T-helper 1 cell (primary cell): ENCODE measurements at places on chromosomes 4 and X.
A peak's percentile ranks its signal among the peaks of the same experiment; 100 is the strongest.

DNA sequence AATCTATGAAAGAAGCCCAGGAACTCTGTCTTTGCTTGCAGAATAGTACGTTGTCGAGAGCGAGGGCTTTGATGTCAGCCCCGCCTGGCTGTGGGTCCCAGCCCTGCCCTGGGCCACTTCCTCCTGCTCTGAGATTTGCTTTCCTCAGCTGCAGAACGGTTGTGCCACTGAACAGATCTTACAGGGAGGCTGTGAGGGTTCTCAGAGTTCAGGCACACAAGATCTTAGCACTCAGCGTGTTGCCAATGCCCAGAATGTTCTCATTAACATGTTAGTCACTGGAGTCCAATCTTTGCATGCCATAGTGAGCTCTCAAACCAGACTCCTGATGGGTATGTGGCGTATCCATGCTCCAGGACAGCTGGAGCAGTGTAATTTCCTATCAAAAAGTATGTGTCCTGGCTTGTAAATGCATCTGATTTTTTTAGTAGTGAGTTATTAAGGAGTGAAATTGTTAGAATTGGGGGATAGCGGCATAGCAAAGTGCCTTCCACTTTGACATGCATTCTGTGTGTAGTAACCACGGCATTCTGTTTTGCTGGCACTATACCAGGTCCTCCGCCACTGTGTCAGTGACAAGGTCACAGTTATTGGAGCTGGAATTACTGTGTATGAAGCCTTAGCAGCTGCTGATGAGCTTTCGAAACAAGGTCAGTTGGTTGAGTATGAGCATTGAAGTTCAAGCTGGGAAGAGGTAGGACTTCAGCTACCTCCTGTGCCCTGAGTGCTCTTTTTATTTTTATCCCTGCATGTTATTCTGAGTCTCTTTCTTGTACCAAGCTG, 31.6 kb downstream of the TKTL1 start:
- peak; percentile 57 for DNase-seq

DNA sequence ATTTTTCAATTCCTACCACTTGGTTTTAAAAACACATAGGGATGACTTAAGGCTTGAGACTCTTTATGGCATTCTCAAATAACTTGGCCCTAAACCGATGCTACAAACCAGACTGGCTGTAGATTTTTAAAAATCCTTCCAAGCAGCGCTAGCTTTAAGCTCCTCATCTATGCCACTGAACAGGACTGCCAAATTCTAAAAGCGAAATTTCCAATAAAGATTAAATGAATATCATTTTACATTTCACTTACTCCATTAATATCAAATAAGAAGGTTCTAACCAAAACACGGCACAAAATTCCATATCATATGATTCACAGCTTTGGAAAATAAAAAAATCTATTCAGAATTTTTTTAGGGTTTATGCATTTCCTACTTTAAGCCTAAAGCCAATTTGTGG, 134.2 kb downstream of the FANCB start:
- no peak for DNase-seq

- DNase-seq, result no peak
These were observed 113.8 kb downstream of the IL13RA2 start for GRCh38 chrX:114903618-114904017.

GRCh38 chrX:10564484-10564883, 55.9 kb downstream of the MID1 start:
- no peak for DNase-seq

DNA sequence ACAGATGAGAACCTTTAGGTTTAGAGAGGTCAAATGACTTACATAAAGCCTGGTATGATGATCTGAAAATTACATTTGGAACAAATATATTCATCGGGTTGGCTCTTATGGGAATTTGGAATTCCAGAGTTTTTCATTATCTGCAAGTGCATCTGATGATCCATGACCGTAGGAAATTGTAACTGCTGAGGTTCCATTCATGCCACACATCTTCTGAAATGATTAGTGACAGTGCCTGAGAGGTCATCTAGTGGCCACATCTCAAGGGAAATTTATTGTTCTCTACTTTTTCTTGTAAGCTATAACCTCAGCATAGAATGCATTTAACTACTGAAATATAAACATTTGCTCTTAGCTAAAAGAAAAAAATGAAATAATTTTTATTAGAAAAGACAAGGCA, 105.8 kb upstream of the NWD2 start:
- no peak for DNase-seq

GRCh38 chr4:116705466-116705865, 379.9 kb downstream of the TRAM1L1 start:
- DNase-seq, result no peak

GRCh38 chrX:104695593-104695992, 129.6 kb downstream of the IL1RAPL2 start:
- DNase-seq, result no peak
